ENCODE measurements at places on chromosomes 16 and 17.

DNA sequence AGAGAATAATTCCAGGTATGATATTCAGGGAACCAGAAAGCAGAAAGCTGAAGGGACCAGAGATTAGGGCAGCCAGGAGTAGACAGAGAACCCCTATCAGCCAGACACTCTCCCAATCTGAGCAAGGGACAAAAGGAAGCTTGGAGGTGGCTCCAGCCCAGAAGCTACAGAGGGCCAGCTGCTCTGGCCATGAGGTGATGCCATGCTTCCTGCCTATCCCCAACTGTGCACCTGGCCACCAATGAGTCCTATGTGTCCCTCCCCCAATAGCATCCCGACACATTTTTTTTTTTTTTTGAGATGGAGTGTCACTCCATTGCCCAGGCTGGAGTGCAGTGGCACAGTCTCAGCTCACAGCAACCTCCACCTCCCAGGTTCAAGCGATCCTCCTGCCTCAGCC is 30.0 kb downstream of the NSMCE1 start:
- DNase-seq: no peak

- no peak for DNase-seq
These were observed 20.7 kb downstream of the RNF112 start for GRCh38 chr17:19431691-19432090.

- DNase-seq: no peak
These were observed 931.4 kb upstream of the CDH8 start for GRCh38 chr16:62967611-62968010.

GRCh38 chr17:39872751-39873150 is 4.7 kb downstream of the ZPBP2 start:
- DNase-seq: peak; percentile 67

- DNase-seq: no peak
These were observed 198.7 kb downstream of the KCNJ2 start for GRCh38 chr17:70368011-70368410.

GRCh38 chr16:20950294-20950693 is 49.7 kb downstream of the LYRM1 start:
- no peak for DNase-seq

- DNase-seq: no peak
These were observed 40.1 kb upstream of the ZFP90 start for GRCh38 chr16:68499006-68499405.
